ENCODE measurements at places on chromosomes 4 and X.
A peak's percentile ranks its signal among the peaks of the same experiment; 100 is the strongest.

DNA sequence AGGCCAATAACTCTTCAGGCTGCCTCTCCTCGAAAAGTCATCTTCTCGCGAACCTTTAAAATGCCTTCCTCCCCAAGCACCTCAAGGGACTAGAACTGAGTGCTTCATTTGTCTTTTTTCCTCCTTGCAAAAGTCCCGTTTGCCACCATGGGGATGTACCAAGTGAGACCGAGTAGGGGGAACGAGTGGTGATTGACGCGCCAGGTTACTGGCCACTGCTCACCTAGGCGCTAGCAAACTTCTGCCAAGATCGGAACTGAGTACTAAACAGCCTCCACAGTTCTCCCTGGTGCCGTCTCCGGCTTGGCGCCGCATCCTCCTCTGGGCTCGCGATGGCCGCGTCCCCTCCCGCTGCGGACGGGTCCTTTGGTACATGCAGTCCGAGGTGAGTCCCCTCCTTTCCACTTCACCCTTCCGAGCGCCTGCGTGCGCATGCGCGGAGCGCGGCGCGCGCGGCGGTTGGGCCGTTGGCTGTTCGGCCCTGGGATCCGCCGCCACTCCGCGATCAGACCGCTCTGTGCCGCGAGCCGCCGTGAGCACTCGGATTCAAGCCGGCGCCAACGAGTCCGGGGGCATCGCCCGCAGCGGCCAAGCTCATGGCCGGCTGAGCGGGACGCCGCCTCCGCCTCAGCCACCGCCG, at the start of gene CDK16:
Gene CDK16 (plus strand): TSS at position 402 of the 640 bp plus-strand sequence. CDS start 4,877 bp downstream, outside the sequence.
- DNase-seq = peak; percentile 35

DNA sequence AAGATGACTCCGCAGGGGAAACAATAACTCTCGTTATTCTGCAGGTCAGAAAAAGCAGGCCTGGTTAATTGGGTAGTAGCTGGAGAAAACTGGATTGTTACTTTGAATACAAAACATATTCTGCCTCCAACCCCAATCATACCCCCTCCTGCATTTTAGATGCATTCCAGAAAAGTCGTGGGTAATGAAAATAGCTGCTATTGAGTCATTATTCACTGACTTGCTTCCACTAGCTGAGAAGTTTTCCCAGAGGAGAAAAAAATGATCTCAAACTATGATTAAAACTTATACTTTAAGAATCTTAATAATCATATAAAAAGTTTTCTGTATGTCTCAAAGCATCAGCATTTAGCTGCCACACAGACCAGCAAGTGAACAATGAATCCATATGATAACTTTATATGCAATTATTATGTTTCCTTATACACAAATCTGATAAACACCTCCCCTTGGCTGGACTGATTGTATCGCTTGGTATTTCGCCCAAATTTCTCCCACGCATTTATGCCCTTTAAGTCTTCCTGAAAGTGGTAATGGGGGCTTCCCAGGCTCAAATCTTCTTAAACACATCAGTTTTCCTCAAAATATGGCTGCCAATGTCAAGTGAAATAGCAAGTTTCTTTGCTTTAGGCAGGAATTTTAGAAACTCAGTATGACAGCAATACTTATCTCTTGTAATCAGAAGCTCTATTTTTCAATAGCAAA, 181.0 kb downstream of the LDB2 start:
- no peak for DNase-seq

DNA sequence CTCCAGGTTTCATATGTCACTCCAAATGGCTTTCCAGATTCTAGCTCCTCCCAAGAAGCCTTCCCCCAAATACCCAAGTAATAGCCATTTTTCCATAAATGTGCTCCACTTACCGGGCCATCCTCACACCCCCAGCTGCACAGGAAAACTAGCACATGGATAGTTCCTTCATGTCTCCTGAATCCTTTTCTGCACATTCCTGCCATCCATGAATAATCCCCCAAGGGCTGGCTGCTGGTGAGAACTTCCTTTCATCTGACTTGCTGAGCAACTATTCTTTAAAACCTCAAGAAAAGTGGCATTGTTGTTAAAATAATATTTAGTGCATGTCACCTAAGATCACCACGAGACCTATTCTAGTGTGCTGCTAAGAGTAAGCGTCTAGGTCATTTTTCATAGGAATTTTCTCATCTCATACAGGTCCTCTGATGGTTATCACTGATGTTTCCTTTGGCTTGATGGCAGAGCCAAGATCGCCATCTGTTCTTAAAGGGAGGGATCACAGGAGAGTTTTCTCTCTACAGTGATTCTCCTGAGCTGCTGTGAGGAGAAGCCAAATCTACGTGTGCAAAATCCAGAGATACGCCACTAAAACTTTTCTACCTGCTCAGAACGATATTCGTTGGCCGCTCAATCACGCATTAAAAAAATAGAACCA, 71.3 kb downstream of the MAP3K15 start:
- no peak for DNase-seq

DNA sequence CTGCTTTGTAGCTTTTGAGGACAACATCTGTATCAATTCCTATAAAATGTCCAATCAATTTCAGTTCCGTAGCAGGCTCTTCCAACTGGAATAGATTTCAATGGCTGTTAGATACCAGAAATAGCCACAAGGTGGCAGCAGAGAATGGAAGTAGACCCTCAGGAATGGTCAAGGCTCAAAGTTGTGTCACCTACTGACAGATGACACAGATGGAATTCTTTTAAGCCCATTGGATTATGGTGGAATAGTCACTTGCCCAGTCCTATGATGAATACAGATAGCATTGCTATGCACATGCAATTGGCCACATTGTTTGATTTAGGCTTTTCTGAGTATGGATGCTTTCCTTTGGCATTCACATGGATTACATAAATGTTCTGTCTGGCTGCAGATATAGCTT, 130.4 kb upstream of the RADX start:
- DNase-seq = no peak

DNA sequence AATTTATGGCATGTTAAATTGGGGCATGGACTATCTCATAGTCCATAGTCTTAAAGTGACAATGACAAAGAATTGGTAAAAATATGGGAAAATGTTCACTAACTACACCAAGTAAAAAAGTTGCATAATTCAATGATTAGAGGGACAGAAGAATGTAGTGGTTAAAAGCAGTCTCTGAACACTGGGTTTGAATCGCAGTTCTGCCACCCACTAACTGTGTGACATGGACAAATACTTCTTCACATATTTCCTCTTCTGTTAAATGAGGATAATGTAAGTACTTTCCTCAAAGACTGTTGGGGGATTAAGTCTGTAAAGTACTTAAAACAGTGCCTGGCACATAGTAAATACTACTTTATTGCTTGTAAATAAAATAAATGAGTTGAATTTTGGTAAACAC, 15.3 kb downstream of the COQ2 start:
- DNase-seq = no peak

DNA sequence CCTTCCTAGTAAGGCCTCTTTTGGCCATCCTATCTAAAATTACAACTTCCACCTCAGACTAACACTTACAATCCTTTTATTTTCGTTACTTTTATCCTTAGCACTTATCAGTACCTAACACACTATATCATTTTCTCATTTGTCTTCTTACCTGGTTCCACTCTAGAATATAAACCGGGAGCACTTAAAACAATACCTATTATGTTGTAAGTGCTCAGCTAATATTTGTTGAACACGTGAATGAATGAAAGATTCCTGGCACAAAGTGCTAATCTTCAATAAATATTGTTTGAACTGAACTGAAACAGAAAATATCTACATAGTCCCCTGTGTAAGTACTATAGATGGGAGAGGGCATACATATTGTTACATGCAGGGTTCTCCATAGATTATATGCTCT, 14.4 kb downstream of the MGARP start:
- DNase-seq = no peak

DNA sequence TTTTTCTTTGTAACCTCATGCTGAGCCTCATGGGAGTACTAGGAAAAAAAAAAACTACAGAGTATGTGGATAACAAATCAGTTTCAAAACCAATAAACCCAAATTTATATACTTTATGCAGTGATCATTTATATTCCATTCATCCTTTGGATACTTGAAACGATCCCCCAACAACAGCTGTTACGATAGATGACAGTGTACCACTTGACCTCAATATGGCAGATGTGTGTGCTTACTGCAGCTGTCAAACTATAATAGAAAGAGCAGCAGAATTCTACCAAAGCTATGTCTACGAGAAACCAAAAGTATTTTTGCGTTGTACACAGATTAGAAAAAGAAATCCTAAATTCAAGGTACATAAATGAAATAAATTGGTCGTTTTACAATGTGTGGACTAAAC, 337.8 kb downstream of the PDGFC start:
- peak; percentile 34 for DNase-seq

DNA sequence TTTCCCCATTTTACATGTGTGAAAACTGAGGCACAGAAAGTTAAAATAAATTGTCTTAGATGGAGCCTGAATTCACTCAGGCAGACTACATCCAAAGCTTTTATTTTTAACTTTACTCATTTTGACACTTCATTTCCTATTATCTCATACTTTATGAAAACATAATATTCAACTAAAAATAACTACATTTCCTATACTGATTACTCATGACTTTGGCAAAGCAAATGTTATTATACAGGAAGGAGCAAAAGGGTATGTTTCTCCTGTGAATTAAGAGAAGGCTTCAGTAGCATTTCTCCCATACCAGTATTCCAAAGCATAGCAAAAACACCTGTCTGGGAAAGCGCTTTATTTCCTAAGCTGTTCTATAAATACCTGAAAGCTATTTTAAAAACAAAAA, 178.6 kb downstream of the ADAMTS3 start:
- no peak for DNase-seq

- DNase-seq = no peak
Measured at GRCh38 chr4:23920716-23921446, 31.0 kb upstream of the PPARGC1A start.

DNA sequence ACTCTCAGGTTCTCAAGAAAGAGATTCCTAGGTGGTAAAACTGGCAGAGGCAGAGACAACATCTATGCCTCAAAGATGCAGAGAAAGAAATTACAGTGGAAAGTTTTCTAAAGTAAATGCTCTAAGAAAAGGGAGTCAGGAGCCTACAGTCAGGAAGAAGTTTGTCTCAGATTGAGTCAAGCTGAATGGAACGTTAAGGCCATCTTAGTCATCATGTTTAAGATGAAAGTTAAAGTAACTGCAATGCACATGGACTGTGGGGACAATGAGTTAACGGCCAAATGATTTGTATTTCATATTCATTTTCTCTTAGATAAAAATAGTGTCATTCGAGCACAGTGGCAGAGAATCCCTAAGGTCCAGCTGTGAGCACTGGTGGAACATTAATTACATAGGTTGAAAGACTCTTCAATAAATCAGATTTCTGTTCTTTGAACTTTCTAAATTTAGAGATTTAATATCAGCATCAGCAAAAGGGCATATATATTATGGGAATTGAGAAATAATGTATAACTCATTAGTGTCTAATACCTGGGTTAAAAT, 384.6 kb downstream of the DTHD1 start:
- DNase-seq = no peak

DNA sequence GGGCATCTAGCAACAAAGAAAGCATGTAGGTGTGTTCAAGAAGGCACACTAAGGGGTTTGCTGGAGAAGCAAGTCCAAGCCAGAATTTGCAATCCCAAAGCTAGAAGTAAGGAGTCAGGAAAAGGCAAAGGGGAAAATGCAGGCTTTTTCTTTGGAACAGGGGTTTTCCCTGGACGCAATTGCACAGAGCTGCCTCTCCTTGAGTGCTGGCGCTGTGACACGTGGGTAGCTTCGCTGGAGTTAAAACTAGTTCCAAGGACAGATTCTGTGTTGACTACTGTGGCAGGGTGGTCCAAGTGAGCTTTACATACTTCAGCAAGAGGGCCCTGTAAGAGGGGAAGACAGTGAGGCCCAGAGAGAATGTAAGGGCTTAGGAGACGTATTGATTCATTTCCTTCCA, 277.1 kb downstream of the ADGRA3 start:
- no peak for DNase-seq

DNA sequence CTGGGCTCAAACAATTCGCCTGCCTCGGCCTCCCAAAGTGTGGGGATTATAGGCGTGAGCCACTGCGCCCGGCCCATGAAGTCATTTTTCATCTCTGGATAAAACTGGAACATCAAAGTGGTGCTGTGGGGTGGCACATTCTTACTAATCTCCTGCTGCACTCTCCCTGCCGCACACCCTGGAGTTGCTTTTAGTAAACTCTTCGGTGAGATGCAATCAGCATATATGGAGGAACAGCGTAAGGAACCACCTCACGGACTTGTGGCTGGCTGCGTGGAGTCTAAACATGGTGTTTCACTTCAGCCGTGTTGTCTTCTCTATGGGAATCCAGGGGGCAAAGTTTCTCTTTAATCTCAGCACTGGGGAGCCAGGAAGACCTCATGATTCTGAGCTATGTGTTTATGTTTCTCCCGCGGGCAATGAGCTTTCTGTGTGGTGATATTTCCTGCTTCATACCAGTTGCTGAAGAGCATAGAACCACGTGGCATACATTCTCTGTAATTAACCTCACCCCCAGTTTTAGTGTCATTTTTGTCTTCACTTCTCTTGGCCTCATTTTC, 2.1 kb upstream of the RHOH start:
- DNase-seq = no peak

GRCh38 chr4:152572417-152573086, 36.7 kb upstream of the FBXW7 start:
- no peak for DNase-seq

- no peak for DNase-seq
Measured at GRCh38 chr4:6095023-6095752, 77.0 kb upstream of the C4orf50 start.

DNA sequence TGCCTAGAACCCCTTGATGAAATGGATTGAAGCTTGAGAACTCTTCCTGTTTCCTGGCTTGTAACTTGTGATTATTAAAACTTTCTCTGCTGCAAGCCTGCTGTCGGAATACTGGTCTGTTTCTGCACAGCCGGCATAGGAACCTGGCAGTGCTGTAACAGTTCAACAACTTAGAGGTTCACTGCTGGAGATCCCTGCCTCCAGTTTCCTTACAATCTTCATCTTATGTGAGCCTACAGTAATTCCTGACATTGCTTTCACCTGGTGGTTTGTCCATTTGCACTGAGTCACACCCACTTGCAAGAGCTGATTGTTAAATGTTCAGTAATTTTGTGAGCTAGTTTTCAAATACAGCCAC, 1.3 kb upstream of the SEPSECS start:
- no peak for DNase-seq

DNA sequence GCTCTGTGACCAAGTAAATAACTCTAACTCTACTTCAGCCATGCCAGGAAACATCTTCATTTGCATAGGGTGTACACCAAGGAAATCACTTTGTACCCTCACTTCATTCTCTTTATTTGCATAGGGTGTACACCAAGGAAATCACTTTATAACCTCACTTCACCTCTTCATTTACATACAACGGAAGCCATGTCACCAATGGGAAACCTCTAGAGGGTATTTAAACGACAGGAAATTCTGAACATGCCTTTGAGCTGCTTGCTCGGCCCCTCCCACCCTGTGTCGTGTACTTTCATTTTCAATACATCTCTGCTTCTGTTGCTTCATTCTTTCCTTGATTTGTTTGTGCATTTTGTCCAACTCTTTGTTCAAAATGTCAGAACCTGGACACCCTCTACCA, 848.1 kb upstream of the FRG1 start:
- DNase-seq = no peak

DNA sequence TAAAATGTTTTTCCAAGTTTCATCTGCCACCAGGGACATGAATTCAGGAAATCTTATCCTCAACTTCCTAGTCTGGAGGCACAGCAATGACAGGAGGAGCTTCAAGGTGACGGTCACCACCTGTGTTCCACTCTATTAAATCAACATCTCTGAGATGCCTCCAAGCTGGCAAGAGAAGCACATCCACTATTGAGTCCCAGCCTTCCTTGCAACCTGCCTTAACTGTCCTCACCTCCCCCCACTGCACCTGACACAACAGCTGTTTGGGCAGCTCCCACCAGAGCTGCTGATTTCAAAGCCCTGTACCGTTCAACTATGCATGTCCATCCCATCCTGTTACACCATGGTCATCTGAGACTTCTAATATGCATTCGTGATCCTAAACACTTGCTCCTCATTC, 123.4 kb downstream of the COL25A1 start:
- DNase-seq = no peak
